ENCODE measurements at places on chromosomes 16 and 17.
A peak's percentile ranks its signal among the peaks of the same experiment; 100 is the strongest.

DNA sequence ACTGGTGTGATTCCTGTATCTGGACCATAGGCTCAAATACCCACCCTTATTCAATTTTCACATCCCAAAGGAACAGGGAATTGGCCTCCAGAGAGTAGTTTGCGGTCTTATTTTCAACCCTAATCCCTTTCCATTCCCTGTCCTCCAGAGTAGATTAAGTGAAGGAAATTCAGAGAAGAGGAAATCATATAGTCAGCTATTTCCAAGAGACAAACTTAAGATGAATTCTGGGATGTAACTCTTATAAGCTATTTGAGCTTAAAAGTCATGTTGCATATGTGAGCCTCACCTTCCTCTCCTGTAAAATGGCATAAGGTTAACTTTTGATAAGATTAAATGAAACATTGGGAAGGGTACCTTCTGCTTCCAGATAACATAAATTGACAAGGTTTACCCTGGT, 37.4 kb upstream of the ADAMTS18 start:
- no peak for DNase-seq

DNA sequence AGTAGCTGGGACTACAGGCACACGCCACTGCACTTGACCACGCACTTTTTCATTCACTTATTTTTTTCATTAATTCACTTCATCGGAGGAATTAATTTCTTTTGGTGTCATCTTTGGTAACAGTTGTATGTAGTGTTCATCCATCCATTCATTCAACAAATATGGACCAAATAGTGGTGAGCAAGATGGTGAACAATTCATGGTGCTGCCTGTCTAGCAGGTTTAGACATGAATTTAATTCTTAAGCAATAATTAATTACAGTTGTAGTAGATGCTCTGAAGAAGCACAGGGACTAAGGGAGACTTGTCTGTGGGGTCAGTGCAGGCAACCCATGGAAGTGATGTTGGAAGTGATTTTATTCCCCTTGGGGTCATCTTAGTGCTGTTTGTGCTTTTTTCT, 22.4 kb downstream of the GDE1 start:
- DNase-seq = no peak

DNA sequence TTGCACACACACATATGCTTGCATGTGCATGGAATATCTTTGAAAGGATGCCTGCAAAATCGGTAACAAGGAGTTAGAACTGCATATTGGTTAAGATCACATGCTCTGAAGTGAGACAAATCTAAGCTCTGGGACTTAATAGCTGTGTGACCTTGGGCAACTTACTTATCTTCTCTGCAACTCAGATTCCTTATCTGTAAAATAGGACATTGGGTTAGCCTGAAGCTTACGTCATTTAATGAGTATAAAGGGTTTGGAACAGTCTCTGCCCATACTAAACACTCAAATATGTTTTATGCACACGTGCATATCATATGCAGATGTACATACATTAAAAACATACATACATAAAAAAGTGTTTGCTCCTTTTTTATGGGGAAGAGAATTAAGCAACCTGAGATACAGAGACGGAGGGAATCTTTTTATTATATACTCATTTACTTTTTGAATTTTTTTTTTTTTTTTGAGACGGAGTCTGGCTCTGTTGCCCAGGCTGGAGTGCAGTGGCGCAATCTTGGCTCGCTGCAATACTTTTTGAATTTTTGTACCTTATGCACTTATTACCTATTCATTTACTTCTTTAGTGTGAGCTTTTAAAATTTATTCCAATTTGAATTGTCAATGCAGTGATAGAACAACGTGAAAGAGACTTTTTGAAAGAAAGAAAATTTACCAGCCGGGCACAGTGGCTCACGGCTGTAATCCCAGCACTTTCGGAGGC, 206.2 kb downstream of the CCDC182 start:
- no peak for DNase-seq

DNA sequence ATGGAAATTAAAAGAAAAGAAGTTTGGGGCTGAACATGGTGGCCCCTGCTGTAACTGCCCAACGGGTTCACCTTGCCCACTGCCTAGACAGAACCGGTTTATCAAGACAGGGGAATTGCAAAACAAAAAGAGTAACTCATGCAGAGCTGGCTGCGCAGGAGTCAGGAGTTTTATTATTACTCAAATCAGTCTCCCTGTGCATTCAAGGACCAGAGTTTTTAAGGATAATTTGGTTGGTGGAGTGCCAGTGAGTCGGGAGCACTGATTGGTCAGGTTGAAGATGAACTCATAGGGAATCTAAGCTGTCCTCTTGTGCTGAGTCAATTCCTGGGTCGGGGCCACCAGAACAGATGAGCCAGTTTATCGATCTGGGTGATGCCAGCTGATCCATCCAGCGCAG, 4.4 kb upstream of the SCPEP1 start:
- no peak for DNase-seq

- no peak for DNase-seq
Measured at GRCh38 chr17:31491376-31492131, 100.1 kb downstream of the RAB11FIP4 start.

DNA sequence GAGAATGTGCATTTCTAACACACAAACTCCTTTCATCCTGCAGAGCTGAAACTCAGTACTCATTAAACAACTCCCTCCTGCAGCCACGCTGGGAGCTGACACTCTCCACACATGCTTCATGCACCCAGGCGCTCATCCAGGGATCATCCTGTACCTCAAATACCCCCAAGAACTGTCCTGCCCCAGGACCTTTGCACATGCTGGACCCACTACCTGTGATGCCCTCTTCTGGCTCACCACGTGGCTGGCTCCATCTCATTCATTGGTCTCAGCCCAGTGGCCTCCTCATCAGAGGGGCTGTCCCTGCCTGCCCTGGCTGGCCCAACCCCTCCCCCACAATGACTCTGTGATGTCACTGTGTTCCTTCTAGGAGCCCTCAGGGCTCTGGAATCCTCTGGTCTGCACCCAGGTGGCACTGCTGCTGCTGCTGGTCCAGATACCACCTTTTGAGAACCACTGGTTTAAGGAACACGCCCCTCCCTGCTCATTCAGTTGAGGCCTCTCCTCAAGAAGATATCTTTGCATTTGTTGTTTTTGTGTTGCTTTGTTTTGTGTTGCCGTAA, 160.9 kb upstream of the FOXF1 start:
- DNase-seq = no peak

- no peak for DNase-seq
Measured at GRCh38 chr17:49379926-49380325, 17.9 kb upstream of the ZNF652 start.

- DNase-seq = no peak
Measured at GRCh38 chr16:48444574-48444973, 59.4 kb upstream of the SIAH1 start.

- no peak for DNase-seq
Measured at GRCh38 chr16:22270525-22270924, 26.7 kb upstream of the POLR3E start.

- DNase-seq = peak; percentile 79
Measured at GRCh38 chr16:81493755-81494433, 49.3 kb downstream of the CMIP start.

DNA sequence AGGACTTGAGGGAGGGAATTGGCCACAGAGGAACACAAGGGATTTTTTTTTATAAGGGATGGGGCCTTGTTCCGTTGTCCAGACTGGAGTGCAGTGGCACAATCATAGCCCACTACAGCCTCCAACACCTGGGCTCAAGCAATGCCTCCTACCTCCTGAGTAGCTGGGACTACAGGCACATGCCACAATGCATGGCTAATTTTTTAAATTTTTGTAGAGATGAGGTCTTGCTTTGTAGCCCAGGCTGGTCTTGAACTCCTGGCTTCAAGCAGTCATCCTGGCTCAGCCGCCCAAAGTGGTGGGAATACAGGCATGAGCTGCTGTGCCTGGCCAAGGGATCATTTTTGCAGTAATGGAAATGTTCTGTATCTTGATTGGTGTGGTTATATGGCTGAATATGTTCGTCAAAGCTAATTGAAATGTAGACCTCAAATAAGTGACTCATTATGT, 56.9 kb downstream of the VMP1 start:
- no peak for DNase-seq

DNA sequence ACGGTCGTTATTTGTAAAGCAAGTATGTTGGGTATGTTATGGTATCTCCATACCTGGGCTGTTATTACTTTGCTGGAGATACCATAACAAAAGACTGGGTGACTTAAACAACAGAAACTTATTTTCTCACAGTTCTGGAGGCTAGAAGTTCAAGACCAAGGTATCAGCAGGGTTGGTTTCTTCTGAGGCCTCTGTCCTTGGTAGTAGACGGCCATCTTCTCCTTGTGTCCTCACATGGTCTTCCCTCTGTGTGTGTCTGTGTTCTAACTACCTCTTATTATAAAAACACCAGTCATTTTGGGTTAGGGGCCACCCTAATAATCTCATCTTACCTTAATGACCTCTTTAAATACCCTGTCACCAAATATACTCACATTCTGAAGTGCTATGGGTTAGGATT, 33.2 kb upstream of the MRTFB start:
- no peak for DNase-seq

DNA sequence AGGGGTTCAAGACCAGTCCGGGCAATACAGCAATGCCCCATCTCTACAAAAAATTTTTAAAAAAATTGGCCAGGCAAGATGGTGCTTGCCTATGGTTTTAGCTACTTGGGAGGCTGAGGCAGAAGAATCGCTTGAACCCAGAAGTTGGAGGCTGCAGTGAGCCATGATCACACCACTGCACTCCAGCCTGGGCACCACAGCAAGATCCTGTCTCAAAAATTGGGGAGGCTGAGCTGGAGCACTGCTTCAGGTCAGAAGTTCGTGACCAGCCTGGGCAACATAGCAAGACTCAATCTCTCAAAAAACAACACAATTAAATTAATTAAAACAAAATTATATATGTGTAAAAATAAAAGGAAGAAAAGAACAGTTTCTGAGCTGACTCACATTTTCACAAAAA, 74.8 kb upstream of the CLEC18B start:
- DNase-seq = no peak

GRCh38 chr17:67336859-67337258, 29.5 kb downstream of the PSMD12 start:
- no peak for DNase-seq

DNA sequence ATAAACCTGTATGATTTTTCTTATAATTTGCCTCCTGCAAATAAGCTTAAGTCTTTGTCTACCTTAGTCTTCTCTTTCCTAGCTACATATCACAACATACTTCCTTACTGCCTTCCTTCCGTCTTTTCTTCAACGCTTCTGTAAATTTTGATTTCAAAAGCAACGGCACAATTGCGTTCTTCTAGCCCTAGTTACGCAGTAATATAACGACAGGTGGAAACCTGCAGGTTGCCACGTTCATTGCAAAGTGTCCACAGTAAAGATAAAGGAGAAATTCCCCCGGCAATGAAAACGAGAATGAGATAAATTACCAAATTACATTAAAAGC, 546 bp upstream of the PSMD7 start:
- DNase-seq = no peak

- no peak for DNase-seq
Measured at GRCh38 chr17:19915245-19915978, 47.7 kb upstream of the ULK2 start.

DNA sequence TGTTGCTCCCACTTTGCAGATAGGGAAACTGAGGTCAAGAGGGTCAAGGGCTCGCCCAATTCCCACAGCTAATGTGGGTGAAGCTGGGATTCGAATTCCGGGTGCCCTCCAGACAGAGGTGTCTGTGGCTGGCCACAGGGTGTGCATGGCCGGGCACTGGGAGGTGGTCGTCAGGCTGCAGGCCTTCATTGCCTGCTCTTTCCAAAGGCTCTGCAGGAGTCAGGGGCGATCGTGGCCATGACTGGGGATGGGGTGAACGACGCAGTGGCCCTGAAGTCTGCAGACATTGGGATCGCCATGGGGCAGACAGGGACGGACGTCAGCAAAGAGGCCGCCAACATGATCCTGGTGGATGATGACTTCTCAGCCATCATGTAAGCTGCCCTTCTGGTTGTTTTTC, 49.8 kb downstream of the MEAK7 start:
- no peak for DNase-seq

DNA sequence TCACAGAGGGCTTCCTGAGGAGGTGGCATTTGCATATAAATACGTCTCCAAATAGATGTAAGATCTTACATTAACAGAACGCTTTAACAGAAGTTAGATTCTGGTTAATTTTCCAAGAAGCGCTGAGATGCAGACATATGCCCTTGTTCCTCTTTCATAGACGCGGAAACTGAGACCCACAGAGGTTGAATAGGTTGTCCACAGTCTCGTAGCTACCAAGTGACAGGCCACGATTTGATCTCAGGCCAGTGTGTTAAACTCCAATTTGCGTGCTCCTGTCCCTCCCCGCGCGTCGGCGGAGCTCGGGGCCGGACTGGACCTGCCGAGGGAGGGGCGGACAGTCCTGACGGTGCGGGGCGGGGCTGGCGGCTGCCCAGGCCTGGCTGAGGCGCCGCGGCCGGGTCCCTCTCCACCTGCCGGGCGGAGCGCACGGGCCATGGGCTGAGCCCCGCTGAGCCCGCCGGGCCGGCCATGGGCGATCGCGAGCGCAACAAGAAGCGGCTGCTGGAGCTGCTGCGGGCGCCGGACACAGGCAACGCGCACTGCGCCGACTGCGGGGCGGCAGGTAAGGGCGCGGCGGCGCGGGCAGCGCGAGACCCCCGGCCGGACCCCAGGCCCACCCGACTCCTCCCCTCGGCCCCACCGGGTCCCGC, at the start of gene ADAP2:
Gene ADAP2 (plus strand): TSS at position 402 of the 653 bp plus-strand sequence. CDS start 70 bp downstream, at position 472.
- DNase-seq = no peak

- no peak for DNase-seq
Measured at GRCh38 chr16:50611332-50611934, 63.2 kb downstream of the NKD1 start.

DNA sequence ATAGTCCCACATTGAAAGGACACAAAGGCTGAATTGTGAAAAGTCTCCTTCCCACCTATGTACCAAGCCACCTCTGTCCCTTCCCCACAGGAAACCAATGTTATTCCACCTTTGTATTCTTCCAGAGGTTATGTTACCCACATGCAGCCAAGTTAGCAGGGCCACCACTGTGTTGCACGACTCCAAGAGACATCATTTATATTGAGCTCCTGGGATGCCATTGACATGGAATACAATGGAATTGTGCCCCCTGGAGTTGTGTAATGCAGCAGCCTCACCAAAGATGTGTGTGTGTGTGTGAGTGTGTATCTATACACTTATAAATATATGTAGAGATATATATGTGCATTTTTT, 21.6 kb upstream of the MSI2 start:
- no peak for DNase-seq

DNA sequence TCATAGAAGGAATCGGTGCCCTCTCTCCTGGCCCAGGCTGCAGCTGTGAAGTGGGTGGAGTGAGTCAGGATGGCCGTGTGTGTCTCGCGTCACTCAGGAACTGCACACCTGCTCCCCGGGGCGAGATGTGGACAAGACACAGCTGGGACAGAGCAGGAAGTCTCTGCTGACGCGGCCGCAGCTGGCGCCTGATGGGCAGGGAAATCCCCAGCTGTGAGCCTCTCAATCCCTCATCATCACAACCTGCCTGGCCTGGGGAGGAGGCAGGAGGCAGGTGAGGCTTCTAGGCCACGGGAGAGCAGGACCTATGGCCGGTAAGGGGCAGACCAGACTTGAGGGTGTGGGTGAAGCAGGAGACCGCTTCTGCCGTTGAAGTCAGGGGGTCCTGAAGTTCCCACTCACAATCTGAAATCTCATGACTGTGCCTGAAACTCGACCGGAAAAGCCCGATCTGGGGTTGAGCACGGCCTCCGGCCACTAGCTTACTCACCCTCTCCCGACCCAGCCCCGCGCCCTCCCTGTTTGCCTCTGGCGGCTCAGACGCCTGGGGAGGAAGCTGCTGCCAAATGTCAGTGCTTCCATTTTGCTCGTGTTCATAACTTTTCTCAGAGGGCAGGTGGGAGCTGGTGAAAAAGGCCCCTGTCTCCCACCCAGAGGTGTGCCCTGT, 1.1 kb upstream of the TRPV3 start:
- peak; percentile 63 for DNase-seq

GRCh38 chr16:81189100-81189664, 49.3 kb upstream of the BCO1 start:
- no peak for DNase-seq

GRCh38 chr16:83211711-83212110, 584.9 kb downstream of the CDH13 start:
- no peak for DNase-seq
